ENCODE measurements at places on chromosomes 12 and 14. TPM values are rescaled to one million over a fixed set of nuclear protein-coding genes. Genes with fewer than 3 reads are reported as not detected.

The NUDT14 gene
- total RNA-seq, result 15.9 TPM

The TAS2R19 gene
- total RNA-seq, result 7.6 TPM

DNA sequence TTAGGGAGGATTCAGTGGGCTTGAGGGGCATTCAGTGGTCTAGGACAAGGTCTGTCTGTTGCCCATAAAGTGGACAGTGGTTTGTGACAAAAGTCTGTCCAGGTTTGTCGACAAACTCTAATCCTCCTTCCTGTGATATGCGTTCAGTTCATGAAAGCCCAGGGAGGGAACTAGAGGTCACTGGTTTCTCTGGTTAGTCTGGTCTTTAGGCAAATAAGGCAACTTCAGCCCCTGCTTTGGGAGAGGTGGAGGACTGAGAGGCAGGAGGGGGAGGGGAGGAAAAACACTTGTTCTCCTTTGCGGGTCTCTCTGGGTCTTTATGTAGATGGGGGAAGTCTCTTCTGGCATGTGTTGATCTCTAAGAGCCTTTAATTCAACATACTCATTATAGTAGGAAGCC, 235.1 kb upstream of the PWP1 start:
- DNase-seq, result no peak

The MTA1 gene
- total RNA-seq, result 60.4 TPM

The SIRT4 gene
- total RNA-seq, result 1.1 TPM

The CLEC4C gene
- total RNA-seq, result not detected

DNA sequence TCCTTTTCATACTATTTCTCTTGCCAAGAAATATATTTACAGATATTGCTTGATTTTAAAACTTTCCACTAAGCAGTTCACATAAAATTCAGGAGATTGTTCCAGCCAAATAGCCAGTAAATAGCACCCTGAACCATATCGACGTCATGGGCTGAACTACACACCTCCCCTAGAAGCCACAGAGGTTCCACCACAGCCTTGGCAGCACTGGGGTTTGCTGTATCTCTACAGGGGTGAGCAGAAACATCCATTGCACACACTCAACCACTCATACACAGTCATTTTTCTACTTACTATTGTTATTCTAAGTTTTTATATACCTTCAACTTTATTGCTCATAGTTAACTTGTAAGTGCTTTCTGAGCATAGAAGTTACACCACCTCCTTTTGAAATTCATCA, 8.1 kb upstream of the EIF2S3B start:
- DNase-seq, result no peak

DNA sequence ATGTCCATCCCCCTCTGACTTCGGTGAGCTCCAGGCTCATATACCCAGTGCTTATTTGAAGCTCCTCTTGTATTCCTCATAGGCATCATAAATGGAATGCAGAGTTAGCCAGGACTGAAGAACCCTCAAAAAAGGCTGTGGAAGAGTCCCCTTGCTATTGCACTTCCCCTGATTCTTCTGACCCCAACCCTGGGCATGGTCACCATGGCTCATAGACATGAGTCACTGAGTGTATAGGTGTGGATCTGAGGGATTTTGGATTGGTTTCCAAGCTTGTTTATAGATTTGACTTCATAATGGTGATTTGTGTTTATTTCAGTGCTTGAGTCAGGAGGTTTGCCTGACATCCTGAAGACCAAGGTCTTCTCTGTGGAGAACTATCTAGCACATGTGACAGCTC, 98.4 kb upstream of the SLC38A2 start:
- DNase-seq, result no peak
